ENCODE measurements at places on chromosomes 1 and 21.
A peak's percentile ranks its signal among the peaks of the same experiment; 100 is the strongest.

DNA sequence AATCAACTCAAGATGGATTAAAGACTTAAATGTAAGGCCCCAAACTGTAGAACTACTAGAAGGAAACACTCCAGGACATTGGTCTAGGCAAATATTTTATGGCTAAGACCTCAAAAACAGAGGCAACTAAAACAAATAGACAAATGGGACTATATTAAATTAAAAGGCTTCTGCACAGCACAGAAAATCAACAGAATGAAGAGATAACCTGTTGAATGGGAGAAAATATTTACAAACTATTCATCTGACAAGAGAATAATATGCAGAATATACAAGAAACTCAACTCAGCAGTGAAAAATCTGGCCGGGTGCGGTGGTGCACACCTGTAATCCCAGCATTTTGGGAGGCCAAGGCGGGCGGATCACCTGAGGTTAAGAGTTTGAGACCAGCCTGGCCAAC lies 84.1 kb upstream of the HNRNPU start:
- no peak for DNase-seq

DNA sequence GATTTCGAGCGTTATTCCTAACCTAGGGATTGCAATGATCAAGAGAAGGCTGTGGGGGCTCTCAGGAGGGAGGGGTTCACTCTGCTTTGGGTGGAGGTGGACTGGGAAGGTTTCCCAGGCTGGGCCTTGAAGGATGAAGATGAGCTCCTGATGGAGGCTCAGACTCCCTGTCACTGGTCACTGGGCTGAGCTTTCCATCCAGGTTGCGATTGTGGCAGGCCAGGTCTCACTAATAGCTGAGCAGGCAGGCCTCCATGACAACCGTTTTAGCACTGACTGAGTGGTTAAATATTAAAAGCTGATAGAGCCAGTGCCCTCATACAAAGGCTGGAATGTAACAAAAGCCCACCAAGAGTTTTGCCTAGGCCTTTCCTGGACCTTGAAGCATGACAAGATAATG lies 36.2 kb upstream of the EFCAB14 start:
- DNase-seq: no peak

DNA sequence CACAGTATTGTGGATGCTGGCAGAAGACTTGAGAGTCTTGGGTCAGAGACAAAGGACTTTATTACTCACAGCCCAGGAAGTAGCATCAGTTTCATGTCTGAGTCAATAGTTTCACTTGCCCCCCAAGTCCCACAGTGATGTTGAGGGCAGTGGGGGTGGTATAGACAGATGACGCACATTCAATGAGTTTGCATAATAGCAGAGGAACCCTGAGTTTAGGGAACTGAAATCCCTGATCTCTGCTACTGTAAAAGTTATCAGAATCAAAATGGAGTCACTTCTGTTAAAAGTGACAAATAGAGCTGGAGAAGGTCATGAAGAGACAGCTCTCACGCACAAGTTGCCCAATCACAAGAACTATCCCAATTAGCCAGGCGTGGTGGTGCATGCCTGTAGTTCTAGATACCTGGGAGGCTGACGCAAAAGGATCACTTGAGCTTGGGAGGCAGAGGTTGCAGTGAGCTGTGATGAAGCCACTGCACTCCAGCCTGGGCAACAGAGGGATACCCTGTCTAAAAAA lies 11.5 kb upstream of the HCRTR1 start:
- no peak for DNase-seq

DNA sequence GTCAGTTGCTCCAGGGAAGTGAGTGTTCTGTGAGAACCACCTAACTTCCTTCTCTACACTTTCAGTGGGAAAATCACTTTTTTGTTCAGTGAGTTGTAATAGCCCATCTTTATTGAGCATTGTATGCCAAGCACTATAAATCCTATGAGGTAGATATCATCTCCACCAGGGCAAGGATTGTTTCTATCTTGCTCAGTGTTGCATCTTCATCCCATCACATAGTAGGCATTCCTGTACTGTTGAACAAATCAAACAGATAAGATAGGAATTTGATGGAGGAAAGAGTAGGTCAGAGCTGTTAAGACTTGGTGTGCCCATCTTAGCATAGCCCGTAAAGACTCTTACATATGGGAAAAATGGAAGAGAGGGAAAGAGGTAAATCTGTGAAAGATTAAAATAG lies 2.9 kb upstream of the PIGV start:
- no peak for DNase-seq

DNA sequence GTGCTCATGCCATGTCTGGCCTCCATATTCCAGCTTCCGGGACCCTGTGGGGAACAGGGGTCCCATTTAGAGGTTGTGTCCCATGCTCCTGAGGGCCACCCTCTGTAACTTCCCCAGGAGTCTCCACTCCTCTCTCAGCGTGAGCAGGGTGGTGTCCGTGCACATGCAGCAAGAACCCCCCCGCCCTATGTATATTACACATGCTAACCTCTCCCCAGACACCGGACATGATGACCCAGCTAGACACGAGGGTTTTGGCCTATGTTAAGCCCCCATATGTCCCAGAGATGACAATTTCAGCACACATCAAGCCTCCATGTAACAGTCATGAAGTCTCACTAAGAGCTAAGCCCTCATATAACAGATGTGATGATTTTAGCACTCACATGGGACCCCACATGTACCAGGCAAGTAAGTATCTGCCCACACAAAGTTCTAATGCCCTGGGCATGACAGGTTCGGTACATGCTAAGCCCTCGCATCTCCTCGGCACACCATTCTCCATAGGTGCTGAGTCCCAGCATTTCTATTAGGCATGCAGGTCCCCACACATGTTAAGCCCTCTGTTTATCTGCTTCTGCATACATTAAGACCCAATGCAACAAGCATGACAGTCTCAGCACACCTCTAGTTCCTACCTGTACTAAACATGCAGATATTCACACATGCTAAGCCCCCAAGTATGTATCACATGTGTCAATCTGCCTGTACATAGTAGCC lies 7.1 kb downstream of the FHL3 start:
- DNase-seq: no peak

DNA sequence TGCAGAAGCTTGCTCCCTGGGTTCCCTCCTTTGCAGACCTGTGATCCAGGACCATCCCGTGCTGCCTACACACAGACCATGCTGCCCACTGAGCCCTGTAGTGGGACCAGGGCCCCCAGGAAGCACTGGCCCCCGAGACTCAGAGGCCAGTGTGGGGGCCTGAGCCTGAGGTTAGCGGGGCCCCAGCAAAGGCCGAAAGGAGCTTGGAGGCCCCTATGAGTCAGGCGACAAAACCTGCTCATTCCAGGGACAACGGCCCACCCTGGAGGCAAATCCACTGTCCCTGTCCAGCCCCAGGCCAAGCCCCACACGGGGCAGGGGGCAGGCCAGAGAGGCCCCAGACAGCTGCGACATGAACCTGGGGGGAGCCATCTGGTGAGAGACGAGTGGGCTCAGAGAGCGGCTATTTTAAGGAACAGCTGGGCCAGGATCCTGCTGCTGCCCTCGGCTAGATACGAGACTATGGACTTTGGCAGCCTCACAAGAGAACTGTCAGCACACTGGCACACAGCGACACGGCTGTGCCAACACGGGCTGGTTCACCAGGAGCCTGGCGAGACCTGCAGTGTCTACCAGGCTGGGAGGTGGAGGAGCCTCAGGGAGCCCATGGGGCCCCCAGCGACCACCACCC lies 74.7 kb downstream of the ARHGEF16 start:
- no peak for DNase-seq

GRCh38 chr1:76625886-76626678 lies 241.2 kb upstream of the ST6GALNAC5 start:
- no peak for DNase-seq

- DNase-seq: no peak
Observed at GRCh38 chr1:90000934-90001676, 6.2 kb downstream of the ZNF326 start.

DNA sequence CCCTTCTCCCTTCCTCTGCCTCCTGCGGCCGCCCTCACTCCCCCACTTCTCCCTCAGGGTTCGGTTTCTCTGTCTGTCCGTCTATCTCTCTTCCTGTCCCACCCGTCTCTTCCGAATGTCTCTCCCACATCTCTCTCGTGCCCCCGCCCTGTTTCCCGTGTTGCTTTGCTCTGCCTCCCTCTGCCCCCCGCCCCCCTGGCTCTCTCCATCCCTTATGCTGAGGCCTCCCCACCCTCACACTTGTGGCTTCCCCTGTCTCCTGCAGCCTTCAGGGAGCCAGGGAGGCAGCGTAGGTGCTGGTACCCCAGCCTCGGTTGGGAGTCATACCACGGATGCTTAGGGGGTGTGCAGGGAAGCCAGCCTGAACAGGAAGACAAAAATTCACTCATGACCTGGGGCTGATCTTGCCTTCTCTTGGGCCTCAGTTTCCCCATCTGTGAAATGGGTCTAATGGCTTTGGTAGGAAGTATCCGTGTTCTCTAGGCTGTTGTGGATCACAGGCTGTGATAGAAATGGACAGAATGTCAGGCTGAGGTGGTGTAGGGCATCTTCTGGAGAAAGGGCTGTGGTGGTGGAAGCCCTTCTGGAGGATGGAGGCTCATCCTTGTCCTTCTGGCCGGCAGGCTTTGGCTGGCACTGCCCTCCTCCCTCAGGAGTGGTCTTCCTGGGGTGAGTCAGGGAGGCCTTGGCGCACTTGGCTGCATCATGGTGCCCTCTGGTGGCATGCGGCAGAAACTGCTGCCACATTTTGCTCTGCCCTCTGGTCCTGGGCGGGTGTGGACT lies 55.5 kb downstream of the FOXO6 start:
- peak; percentile 84 for DNase-seq

DNA sequence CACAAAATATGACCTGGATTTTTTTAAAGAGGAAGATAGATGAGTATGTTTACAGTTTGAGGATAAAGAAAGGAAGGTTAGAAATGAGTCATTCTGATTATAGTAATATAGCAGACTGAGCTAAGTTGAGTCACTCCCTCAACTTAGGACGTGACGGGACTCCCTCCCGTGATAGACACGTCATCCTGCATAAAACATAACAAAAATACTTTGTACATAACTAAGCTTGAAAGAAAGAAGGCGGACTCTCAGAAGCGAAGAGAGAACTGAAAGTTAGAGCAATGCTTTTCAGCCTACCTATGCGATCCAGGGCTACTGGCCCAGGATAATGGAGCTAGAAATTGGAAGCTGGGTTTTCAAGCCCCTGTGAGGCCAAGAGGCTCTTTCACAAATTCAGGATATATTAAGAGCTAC lies 53.0 kb upstream of the DESI2 start:
- DNase-seq: peak; percentile 84

DNA sequence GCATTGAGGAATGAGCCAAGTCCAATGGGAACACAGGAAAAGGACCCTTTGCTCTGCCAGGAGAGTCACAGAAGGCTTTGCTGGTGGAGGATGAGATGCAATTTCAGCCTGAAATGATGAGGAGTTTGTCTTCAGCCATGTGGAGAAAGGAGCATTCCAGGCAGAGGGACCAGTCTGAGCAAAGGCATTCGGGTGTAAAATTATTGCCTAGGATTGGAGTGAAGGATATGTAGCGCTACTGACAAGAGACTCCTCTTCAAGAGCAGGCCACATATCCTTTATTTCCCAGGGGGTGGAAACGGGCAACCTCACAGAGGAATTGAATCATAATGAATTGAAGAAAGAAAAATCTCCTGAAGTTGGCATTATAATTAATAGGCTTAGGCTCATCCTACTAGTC lies 1.1 kb upstream of the CSF1 start:
- no peak for DNase-seq

GRCh38 chr1:203048086-203048485 lies 21.8 kb downstream of the PPFIA4 start:
- DNase-seq: no peak

DNA sequence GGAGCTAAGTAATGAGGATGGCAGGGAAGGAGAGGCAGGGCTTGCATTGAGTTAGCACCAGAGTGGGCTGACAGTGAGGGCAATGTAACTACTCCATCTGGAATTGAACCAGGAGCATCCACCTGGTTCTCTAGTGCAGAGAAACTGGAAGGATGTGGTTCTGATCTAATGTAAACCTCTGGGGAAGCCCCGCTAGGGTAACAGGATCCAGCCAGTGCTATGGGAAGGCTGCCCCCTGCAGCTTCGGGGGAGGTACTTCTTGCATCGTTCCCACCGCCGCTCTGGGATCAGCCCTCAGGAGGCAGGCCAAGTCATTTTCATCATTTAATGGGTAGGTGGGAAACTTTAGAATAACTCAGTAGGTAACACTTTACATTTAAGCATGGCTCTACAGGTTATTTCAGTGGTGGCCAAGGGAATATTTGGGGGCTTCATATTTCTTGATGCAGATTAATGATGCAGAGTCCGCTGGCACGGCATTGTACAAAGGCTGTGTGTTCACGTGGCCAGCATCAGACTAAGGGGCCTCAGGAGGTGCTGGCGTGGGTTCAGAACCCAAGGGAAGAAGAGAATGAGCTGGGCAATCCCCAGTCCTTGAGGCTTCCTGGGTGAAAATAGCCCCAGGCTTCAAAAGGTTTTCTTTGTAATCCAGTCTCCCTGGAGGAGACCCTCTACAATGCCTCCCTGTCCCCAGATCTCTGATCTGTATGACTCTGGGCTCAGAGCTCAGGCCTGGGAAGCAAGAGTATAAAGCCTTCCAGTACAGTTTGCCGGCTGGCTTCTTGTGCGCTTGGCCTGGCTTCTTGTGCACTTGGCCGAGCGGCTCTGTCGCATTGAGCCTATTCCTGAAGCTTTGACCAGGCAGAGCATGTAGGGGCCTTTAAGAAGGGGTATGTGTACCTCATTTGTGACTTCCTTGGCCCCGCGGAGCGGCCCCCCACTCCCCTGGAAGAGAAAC lies 26.4 kb upstream of the KAZN start:
- no peak for DNase-seq

- DNase-seq: no peak
Observed at GRCh38 chr1:174217248-174217647, 57.9 kb downstream of the RABGAP1L start.

GRCh38 chr1:200311256-200311655 lies 98.6 kb downstream of the ZNF281 start:
- no peak for DNase-seq

DNA sequence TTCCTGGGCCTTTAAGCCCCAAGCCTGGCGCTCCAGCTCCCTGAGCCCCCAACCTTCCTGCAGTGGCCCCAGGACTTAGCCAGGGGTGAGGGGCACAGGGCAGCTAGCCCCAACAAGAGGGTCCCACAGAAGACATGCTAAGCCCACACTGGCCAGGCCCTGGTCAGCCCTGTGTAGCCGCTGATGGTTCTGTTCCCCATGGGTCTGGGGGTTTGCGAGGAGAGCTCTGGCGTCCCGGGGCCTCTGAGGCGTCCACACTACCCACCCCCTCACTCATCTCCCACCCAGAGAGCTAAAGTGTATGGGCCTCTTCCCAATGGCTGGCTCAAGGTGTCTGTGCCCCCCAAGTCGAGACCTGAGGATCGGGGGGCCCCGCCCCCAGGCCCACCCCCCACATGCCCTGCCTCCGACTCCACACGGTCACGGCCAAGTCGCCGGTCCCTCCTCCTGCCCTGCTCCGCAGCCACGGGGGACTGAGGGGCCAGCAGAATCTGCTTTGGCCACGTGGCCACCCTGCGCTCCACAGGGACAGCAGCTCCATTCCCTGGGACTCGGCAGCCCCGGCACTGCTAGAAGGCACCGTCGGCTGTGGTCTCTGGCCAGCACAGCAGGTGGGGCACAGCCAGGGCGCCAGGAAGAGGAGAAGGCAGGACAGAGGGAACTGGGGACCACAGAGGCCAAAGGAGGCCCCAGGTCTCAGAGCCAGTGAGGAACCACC lies 7.8 kb downstream of the TNFRSF18 start:
- no peak for DNase-seq
